ENCODE measurements at places on chromosomes 11 and 22. TPM values are rescaled to one million over a fixed set of nuclear protein-coding genes. Genes with fewer than 3 reads are reported as not detected.

The SIK3 gene
- polyA plus RNA-seq: 10.7 TPM

The OR52A1 gene
- not detected for polyA plus RNA-seq

The MPPED1 gene
- not detected for polyA plus RNA-seq

The CHADL gene
- 0.26 TPM for polyA plus RNA-seq

The HORMAD2 gene
- not detected for polyA plus RNA-seq

The TTC12 gene
- 17.2 TPM for polyA plus RNA-seq

The TMEM191B gene
- 0.45 TPM for polyA plus RNA-seq

The UBQLNL gene
- polyA plus RNA-seq: 0.48 TPM

The OR2D2 gene
- polyA plus RNA-seq: 0.14 TPM

The MS4A6E gene
- polyA plus RNA-seq: not detected

The GGTLC2 gene
- polyA plus RNA-seq: not detected

The SLC22A9 gene
- not detected for polyA plus RNA-seq

The MRGPRE gene
- polyA plus RNA-seq: not detected

The SEZ6L gene
- polyA plus RNA-seq: not detected

The CRACR2B gene
- 0.17 TPM for polyA plus RNA-seq

The IL18BP gene
- 2.9 TPM for polyA plus RNA-seq

The CLDN25 gene
- not detected for polyA plus RNA-seq

All from keratinocyte (primary cell).